ENCODE measurements at places on chromosomes 2 and 18.
A peak's percentile ranks its signal among the peaks of the same experiment; 100 is the strongest.

- DNase-seq: no peak
Observed at GRCh38 chr2:231364061-231364460, 31.4 kb upstream of the B3GNT7 start.

GRCh38 chr2:15745907-15746702 lies 154.4 kb downstream of the DDX1 start:
- no peak for DNase-seq

GRCh38 chr2:216960671-216961268 lies 100.9 kb upstream of the TNP1 start:
- no peak for DNase-seq

DNA sequence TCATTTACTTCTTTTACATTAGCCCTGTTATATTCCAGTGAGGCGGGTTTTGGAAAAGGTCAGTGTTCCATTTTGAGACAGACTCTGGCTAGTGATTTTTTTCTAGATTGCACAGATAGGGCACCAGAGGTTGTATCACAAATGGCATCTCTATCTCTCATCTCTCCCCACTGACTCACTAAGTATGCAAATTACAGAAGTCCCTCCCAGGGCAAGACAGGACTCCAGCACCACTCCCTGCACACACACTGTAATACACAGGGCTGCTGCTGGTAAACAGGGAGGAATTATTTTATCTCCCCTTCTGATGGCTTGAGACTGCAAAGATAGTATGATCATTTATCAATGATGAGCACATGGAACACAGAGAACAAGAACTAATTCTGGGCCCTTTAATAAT lies 46.2 kb downstream of the AKAIN1 start:
- DNase-seq: no peak

- DNase-seq: peak; percentile 98
Observed at GRCh38 chr18:37403100-37403781, 162.4 kb downstream of the CELF4 start.

GRCh38 chr2:40396124-40396523 lies 55.8 kb downstream of the SLC8A1 start:
- DNase-seq: no peak

DNA sequence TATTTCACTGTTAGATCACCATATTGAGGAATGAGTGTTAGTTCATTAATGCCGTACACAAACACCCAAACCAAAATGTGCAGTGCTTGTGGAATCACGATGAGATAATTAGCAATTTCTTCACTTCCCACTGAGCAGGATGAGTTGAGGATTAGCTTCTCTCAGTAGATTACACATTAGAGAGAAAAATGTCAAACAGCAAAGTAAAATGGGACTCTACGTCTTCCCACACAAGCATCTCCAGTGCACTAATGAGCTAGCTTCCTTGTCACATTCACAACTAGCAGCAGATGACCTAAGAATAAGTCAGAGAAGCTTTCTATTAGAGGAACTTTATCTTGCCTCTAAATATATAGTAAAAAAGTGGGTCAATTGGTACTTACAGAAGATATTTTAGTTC lies 926.9 kb downstream of the TSN start:
- no peak for DNase-seq

GRCh38 chr18:48621815-48622555 lies 83.2 kb downstream of the CTIF start:
- peak; percentile 54 for DNase-seq

DNA sequence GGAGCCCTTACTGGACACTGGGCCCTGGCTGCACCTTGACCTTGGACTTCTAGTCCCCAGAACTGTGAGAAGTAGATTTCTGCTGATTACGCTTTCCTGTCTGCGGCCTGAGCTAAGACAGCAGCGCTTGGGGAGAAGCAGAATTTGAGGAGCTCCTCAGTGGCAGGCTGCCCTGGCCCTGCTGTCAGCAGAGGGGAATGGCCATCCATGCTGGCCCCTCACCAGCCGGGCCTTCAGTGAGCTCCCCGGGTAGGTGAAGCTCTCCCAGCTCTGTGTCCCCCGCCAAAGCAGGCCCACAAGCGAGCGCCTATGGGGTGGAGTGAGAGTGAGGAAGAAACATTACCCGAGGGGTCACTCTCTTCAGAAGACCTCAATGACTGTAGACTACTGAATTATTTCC lies 51.6 kb downstream of the RRM2 start:
- DNase-seq: no peak

DNA sequence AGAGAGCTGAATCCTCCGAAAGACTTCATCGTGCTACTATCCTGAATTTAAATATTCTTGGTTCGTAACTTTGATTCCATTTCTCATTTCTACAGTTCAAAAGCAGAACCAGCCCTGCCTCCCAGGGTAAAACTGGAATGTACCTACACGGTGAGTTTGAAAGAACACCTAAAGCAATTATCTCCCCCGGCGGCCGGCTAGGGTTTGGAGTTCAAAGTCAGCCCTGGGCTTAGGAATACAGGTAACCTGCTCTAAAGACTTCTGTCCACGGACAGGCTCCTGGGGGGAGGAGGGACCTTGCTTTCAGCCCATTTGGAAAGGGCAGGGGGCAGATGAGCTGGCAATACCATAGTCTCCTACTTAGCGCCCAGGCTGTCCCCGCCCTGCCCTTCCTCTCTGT lies 32.3 kb downstream of the CYP27C1 start:
- DNase-seq: no peak

- no peak for DNase-seq
Observed at GRCh38 chr18:56738184-56738583, 87.0 kb downstream of the WDR7 start.

- no peak for DNase-seq
Observed at GRCh38 chr2:144509001-144509878, 10.7 kb downstream of the ZEB2 start.

- DNase-seq: peak; percentile 13
Observed at GRCh38 chr2:182101263-182101662, 115.6 kb downstream of the PPP1R1C start.

GRCh38 chr2:226030788-226031646 lies 631.5 kb downstream of the NYAP2 start:
- DNase-seq: peak; percentile 68

DNA sequence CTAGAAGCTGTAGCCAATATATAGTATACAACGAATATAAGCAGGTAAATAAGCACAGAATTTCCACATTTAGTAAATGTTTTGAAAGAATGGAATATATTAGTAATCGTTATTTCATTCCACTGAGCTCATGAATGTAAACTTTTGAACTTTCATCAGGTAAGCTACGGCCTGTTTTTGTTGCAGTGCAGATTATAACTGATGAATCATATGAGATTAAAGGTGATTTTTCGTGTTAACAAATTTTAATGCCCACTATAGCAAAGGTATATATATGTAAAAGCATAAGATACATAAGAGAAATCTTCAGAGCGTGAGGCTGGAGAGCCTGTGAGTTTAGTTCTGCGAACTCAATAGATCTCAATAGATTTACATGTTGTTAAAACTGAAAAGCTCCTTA lies 1.1 kb downstream of the SCYGR1 start:
- no peak for DNase-seq

GRCh38 chr2:74525717-74526648 lies at the start of gene DQX1:
DQX1 (minus strand) TSS chr2:74526231; CDS start chr2:74525729, 502 bp downstream.
- DNase-seq: peak; percentile 51

- DNase-seq: no peak
Observed at GRCh38 chr2:45786836-45787357, 135.4 kb downstream of the PRKCE start.

GRCh38 chr2:215828528-215829184 lies 184.7 kb downstream of the MREG start:
- peak; percentile 69 for DNase-seq

GRCh38 chr2:215961981-215962380 lies 51.4 kb downstream of the MREG start:
- DNase-seq: no peak

DNA sequence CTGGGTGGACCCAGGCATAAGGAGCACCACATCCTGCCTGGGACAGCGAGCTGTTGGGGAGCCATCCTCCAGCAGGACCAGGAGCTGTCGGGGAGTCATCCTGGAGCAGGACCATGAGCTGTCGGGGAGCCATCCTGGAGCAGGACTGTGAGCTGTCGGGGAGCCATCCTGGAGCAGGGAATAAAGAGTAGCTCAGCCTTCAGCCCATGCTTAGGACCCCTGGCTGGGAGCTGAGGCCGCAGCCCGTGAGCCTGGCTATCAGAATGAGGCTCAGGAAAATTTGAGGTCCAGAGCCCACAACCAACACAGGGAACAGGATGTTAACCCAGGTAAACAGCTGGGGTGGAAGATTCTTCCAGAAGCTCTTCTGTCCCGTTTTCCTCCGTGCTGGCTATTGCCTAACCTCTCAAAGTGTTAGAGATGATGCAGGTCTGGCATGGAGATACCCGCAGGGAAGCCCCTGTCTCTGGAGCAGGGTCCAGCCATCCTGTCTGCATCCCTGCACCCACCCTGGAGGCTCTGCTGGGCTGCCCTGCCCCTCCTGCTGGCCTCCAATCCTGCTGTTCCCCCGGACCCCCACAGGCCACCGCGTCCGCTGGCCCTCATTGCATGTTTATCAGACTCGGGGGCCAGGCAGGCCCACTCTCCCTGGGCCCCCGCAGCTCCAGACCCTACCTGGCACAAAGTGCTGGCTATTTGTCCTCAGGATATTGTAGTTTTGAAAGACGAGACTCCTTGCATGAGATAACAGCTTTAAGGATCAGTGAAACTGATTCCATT lies 243.5 kb upstream of the MYT1L start:
- no peak for DNase-seq

DNA sequence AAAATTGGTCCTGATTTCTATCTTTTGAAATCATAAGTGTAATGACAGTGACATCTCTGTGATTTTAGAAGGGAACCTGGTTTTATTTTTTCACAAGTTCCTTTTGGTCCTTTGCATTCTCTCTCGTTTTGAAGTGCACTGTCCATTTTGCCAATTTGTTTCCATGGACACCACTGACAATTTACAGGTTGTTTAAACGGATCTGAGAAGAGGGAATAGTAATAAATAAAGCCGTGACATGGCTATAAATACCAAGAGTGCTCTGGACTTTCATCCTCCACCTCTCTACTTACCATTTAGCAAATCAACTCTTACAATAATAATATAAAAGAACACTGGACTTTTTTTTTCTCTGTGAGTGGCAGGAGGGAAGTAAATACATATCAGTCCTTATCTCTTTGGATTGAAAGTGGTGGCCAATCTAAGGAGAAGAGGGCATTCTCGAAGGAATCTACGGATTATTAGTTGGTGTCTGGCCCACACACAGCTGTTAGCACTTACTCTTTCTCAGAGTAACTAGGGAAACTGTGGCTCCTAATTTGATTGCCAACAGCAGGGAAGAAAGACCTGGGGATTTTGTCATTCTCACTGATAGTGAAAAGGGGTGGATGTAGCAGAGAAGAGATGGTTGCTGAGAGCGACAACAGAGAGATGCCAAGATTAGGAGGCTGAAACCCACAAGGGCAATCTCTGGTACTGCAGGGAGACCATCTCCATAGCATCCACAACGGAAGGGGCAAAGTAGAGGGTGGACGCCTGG lies 108.7 kb upstream of the FSHR start:
- DNase-seq: no peak

GRCh38 chr2:38465789-38466127 lies 88.7 kb upstream of the ATL2 start:
- peak; percentile 35 for DNase-seq

GRCh38 chr2:97673182-97673914 lies 3.8 kb downstream of the C2orf92 start:
- DNase-seq: peak; percentile 37

GRCh38 chr18:11654736-11655605 lies 34.1 kb upstream of the GNAL start:
- peak; percentile 32 for DNase-seq

DNA sequence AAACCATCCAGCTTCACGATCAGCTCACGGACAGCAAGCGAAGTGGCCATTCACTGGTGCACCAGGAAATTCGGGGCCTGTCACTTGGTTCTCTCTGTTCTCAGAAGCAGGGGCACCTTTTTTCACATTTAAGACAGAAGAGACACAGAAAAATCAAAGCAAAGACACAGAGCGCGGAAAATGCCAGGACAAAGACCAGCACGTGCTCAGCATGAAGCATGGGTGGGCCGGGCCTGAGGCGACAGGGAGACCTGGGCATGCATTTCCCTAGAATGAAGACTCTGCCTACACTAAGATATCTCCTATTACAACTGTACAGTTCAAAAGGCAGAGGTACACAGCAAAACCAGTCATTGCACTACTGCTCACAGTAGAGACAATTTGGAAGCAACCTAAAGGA lies 117.4 kb upstream of the ID2 start:
- no peak for DNase-seq

DNA sequence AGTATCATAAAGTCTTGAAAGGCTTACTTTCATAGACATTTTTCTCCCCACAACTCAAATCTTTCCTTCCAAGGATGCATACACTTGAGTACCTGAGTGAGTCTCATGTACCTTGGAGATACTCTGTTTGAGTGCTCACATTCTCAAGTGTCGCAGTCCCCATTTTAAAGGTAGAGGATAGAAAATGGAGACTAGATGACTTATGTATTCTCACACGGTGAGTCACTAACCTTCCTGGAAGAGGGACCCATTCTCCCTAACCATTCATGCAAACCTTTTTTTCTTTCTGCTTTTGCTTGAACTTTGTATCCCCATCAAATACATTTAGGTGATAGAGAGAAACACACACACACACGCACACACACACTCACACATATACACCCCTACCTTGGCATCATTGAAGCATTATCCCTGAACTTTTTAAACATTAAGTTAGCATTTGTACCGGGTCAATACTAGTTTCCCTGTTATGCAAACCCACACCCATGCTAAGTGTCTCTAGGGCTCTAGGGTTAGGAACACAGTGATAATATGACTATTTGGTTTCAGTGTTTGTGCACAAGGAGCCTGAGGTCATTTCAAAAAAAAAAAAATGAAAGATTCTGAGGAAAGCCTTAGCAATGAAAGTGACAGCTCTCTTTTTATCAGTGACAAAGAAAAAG lies 236.2 kb downstream of the IKZF2 start:
- DNase-seq: no peak

DNA sequence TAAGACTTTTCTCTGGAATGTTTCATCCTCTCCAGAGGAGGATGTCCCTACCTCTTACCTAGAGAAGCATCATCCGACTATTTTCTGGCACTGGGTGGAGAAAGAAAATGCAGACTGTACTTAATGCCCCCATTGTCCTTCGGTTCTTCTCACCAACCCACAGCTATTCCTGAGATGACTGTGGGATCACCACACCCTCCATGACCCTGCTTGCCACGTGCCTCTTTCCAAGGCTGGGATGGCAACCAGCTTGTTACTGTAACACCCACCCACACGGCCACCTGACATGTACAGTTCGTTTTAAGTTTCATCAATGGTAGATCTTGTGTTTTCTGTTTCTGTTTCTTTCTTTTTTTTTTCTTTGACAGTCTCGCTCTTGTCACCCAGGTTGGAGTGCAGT lies 365.2 kb downstream of the FBXO15 start:
- no peak for DNase-seq

- DNase-seq: no peak
Observed at GRCh38 chr2:10777111-10777841, 35.3 kb downstream of the PDIA6 start.

Data from EH (cell line).